ENCODE measurements at places on chromosomes 6 and 20. TPM values are rescaled to one million over a fixed set of nuclear protein-coding genes. Genes with fewer than 3 reads are reported as not detected.
A peak's percentile ranks its signal among the peaks of the same experiment; 100 is the strongest.

DNA sequence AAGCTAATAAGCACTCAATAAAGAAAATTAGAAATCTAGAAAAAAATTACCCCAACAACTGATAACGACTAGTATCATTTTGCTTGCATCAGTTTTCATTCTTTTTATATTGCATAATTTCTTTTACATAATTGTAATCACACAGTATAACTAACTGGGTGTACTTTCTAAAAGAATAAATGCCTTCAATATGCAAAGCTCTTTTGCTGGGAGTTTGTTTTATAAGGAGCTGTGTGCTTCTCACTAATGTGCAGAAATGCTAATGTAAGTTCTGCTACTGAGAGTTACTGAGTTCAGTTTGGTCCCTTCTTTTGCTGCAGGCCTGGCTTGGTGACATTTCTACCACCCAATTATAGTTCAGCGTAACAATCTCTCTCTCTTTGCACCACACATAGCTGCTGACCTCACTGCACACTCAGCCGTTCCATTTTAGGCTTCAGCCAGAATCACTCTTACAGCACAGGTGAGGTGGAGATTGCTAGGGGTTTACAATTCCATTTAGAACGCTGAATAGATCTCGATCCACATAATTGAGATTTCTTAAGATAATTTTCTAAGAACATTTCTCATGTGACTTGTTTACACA lies 20.9 kb upstream of the KLHL31 start:
- no peaks in the 10 kb centered on the region for H3K27me3 ChIP-seq
- H3K4me1 ChIP-seq, result peaks cover 5% of the 10 kb centered on the region
- H3K4me3 ChIP-seq, result no peak overlapping the region

- no peaks in the 10 kb centered on the region for H3K36me3 ChIP-seq
- peak; percentile 71 for DNase-seq
- peak overlapping the region; percentile 4 for H3K4me3 ChIP-seq
- H3K4me1 ChIP-seq, result peaks cover 11% of the 10 kb centered on the region
- no peaks in the 10 kb centered on the region for H3K27me3 ChIP-seq
Measured at GRCh38 chr20:25081065-25081729, 744 bp downstream of the VSX1 start.

Gene CFAP61
- 27.3 TPM for total RNA-seq

Gene SMOC2
- total RNA-seq, result 140 TPM

Measured in testis (tissue), 5 donors.